ENCODE measurements at places on chromosomes 4 and X.

- DNase-seq: no peak
Observed at GRCh38 chr4:7652906-7653305, 218.2 kb upstream of the PSAPL1 start.

DNA sequence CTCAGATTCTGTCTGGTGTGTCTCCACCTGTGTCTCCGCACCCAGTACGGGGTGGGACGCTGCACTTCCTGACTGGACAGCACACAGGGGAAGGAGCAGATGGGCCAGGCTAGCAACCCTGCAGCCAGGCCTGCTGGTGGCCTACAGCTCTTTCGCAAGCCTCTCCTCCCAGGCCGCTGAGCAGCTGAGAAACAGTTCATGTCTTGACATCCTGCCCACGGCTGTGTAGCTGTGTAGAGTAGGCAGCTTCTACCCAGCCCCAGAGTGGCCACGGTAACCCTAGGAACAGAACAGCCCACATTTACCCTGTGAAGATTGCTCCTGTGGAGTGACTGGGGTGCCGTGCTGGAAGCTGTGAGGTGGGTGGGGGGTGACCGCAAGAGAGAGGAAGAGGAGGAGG lies 38.9 kb downstream of the CCNQ start:
- no peak for DNase-seq

DNA sequence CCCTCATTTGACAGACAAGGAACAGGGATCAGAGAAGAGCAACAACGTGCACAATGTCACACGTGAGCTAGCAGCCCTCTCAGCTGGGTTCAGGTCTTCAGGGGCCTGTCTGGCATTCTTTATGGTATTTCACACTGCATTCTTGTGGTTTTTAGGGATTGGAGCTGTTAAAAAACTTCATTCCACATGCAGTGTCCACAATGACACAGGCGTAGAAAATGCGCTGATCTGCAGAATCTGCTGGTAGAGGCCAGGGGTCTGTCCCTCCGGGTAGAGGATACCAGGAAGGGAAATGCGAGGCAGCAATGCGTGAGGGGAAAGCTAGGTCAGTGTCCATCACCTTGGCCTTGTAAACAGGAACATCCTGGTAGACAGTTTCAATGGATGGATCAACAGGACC lies 36.6 kb downstream of the MAP7D3 start:
- no peak for DNase-seq

GRCh38 chr4:185582651-185583400 lies 47.5 kb upstream of the PDLIM3 start:
- no peak for DNase-seq

DNA sequence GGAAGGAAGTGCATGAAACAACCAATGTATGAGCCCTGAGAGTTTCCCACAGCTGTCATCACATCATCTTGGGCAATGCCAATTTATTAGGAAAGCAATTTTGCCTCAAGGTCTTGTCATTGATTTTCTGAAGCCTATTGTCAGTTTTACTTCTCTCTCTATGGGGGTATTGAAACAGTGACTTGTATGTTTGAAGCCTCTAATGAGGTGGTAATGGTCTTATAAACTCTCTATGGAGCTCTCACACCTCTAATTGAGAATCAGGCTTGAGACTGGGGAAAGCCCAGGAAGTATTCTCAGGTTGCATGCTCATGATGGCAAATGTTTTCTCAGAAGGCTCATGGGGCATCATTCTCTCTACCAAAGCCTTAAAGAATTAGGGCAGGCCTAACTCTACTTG lies 308.2 kb upstream of the EMCN start:
- DNase-seq: no peak

All from T-helper 1 cell (primary cell).